Stimulated activated CD4-positive, alpha-beta T cell treated with anti-CD3 and anti-CD28 coated beads, TNF-alpha, amount 100 ng/mL, for 1 hour (primary cell): ENCODE measurements at places on chromosomes 16 and 17.
A peak's percentile ranks its signal among the peaks of the same experiment; 100 is the strongest.

DNA sequence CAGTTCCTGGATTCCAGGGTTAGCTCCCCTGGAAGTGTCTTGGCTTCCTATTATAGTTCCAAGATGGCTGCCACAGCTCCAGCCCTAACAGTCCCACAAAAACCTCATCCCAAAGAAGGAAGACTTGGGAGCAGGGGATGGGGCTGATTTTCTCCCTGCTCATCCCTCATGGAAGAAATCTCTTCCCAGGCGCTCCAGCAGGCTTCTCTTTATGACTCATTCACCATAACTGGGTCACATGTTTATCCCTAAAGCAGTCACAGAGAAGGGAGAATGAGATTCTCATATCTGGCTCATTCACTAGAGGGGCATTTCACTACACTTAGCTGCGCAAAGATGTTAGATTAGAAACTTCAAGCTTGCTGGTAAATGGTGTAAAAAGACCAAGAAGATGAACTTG, 206.5 kb upstream of the IRX3 start:
- DNase-seq = no peak

DNA sequence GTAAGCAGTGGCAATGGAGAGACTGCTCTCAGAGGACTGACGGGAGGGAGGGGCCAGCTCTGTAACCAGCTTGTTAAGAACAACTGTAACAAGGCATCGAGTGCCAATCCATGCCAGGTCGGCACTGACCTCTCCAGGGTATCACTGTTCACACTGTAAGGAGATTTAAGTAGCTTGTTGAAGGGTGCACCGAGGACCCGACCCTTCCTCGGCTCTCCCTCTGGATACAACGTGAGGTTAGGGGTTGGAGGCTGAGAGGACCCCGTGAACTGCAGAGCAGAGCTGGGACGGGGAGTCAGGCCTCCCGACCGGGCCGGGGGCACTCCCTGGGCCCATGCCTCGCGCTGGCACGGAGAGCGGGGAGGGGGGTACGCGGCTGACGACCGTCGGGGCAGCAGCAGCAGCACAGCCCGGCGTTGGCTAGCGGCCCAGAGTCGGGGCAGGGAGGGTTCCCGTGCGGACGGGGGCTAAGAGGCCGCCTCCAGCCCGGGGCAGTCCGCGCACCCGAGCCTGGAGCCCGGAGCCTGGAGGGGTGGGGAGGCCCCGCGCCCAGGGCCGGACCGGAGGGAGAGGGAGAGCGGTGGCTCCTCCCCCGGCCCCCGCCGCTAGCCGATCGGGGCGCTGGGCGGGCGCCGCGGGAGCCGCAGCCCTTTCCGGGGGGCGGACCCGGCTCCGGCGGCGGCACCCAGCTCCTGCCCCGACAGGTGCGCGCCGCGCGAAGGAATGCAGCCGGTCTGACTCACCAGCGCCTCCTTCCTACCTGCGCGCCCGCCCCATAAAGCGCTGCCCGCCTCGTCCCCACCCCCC, at the start of gene ITGB4:
Gene ITGB4, plus strand, starts transcription at position 804 of the 807 bp plus-strand sequence. CDS start 3,245 bp downstream, outside the sequence.
- peak; percentile 27 for DNase-seq

DNA sequence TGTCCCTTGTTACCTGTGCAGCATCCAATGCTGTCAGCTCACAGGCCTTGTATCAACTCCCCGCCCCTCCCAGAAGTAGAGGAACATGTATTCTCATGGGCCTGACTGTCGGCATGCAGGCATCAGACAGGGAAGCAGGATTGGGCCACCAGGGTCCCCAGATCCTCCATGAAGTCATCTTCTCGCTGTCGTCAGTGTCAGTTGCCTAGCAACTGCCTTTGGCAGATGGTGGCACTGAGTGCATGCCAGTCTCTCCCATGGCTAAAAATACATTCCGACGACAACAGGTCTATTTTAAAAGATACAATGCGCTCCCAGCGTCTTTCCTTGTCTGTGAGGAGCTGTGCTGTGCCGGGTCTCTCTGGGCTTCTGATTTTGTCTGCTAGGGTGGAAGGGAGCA, 36.8 kb upstream of the CES5A start:
- no peak for DNase-seq

- no peak for DNase-seq
Measured at GRCh38 chr16:81996664-81997509, 14.4 kb downstream of the SDR42E1 start.

DNA sequence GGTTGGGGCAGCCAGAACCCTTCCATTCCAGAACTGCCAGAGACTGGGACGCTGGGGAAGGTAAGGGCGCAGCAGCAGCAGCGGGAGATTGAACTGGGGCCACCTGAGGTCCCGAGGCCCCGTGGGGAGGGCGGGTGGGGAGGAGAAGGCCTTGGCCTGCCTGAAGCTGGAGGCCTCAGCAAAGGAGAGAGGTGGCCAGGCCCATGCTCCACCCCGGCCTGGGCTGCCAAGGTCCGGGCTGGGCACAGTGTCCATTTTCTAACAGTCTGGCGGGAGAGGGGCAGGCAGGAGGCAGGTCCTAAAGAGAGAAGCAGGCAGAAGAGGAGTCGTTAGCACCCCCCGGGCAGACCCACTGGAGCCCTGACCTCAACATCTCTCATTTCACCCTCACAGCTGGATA, 1.1 kb upstream of the GDPD3 start:
- no peak for DNase-seq

DNA sequence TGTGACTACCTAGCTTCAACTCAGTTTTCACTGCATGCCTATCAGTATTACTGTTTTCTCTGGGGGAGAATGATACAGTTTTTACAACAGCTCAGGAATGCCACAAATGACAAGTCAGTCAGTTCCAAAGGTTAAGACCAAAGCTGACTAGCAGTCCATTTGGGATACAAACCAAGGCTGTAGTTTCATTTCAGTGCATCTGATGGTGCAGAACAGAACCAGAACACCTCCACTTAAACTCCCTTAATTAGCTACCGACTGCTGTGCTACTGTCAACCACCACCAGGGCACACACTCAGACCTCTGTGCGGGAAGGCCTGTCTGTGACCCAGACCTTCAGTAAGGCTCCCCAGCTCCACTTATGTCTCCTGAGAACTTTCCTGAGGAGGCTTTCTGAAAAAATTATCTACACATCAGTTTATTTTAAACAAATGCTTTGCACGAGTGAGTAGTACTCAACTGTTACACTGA, 20.4 kb downstream of the NFE2L1 start:
- no peak for DNase-seq

- DNase-seq = no peak
Measured at GRCh38 chr17:39462631-39463375, 1.5 kb downstream of the CDK12 start.

DNA sequence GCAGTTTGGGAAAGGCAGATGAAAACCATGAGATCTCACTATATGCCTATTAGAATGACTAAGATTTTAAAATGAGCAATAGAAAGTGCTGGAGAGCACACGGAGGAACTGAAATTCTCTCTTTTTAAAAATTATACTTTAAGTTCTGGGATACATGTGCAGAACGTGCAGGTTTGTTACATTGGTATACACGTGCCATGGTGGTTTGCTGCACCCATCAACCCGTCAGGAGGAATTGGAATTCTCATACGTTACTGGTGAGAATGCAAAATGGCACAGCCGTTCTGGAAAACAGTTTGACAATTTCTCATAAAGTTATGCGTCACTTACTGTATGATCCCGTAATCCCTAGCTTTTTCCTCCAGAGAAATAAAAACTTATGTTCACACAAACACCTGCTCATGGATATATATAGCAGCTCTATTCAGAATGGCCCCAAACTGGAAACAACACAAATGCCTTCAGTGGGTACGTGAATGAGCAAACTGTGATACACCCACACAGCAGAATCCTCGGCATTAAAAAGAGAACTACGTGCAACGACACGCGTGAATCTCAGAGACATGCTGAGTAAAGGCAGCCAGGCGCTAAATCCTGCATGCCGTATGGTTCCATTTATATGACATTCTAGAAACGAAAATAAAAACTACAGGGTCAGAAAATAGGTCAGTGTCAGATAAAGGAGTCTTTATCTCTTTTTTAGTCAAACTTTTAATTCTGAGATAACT, 11.8 kb downstream of the PIK3R6 start:
- DNase-seq = no peak

DNA sequence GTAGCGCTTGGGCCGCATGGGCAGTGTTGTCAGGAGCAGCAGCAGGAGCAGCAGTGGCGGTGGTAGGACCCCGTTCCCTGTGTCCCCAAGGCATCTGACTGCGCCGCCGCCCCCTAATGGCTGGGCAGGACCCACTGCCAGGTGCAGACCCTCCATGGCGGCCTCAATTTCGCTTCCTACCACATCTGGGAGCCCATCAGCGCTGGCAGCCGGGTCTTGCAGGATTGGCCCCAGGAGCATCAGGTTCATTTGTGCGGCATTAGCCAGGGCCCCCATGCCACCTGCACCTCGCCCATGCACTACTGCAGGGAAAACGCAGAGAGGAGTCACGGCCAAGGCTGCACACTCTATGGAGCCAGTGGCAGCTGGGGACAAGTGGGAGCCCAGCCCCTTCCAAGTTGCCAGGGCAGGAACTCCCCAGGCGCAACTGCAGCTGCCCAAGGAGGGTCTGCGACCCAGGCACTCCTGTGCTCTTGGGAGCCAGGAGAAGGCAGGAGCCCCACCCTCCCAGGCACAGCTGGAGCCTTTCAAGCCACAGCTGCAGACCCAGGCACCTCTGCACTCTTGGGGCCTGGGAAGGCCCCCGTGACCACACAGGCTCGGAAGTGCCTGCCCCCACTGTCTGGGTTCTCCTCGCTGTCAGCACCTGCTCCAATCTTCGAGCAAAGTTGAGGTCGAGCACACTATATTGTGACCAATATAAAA, 594.2 kb downstream of the KCNJ18 start:
- no peak for DNase-seq

GRCh38 chr17:74085434-74085833, 118.0 kb upstream of the RPL38 start:
- no peak for DNase-seq

DNA sequence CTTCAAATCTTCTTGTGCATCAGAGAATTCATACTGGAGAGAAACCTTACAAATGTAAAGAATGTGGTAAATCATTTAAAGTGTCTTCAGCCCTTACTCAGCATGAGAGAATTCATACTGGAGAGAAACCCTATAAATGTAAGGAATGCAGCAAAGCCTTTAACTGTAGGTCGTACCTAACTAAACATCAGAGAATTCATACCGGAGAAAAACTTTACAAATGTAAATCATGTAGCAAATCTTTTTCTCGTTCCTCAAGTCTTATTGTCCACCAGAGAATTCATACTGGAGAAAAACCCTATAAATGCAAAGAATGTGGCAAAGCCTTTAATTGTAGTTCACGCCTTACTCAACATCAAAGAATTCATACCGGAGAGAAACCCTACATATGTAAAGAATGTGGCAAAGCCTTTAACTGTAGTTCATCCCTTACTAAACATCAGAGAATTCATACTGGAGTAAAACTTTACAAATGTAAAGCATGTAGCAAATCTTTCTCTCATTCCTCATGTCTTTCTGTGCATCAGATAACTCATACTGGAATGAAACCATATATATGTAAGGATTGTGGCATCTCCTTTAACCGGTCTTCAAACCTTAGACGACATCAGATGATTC, 118.5 kb upstream of the ZNF267 start:
- no peak for DNase-seq

GRCh38 chr16:47008174-47008573, 34.7 kb upstream of the DNAJA2 start:
- no peak for DNase-seq

GRCh38 chr16:48517493-48517892, 92.5 kb downstream of the N4BP1 start:
- DNase-seq = no peak

GRCh38 chr16:66872943-66873684, 7.2 kb upstream of the PDP2 start:
- DNase-seq = peak; percentile 72

DNA sequence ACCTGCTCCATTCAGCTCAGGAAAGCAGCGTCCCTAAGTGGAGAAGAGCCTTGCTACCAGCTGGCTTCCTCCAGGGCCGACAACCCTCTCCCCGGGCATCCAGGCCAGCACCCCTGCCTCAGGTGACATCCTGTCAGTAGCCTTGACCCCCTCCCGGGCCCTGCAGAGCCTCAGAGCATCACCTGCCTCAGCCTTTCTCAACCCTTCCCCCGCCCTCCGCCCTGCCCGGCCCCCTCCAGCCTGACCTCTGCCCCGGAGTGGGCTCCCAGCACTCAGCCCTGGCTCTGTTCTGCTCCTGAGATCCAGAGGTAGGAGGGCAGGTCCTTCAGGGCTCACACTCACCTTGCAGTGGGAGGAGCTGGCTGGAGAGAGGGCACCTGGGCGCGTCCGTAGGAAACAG, 73.8 kb upstream of the METRNL start:
- no peak for DNase-seq

GRCh38 chr17:75819678-75820077, 24.5 kb downstream of the UNC13D start:
- DNase-seq = no peak

DNA sequence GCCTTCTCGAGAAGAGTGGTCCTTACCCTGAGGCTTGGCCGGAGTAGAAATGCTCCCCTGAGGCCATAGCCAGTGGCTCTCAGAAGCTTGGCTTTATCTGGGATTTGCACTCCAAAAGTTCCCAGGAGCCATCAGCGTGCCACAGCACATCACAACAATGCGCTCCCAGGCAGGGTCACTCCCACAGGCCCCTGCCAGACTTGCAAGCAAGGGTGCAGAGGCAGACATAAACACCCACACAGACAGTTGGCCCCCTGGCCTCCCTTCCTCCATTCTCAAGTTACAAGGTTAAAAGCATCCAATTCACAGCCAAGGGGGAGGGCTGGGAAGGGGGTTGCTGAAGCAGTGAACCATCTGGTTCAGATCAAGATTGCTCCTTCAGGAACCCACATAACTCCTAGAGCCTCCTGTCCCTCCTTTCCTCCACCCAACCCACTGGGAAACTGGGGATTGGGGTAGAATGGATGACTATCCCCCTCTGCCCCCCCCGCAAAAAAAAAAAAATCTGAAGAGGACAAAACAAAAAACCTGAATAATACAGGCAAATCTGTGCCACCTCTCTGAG, 1.8 kb downstream of the ST3GAL2 start:
- DNase-seq = no peak

DNA sequence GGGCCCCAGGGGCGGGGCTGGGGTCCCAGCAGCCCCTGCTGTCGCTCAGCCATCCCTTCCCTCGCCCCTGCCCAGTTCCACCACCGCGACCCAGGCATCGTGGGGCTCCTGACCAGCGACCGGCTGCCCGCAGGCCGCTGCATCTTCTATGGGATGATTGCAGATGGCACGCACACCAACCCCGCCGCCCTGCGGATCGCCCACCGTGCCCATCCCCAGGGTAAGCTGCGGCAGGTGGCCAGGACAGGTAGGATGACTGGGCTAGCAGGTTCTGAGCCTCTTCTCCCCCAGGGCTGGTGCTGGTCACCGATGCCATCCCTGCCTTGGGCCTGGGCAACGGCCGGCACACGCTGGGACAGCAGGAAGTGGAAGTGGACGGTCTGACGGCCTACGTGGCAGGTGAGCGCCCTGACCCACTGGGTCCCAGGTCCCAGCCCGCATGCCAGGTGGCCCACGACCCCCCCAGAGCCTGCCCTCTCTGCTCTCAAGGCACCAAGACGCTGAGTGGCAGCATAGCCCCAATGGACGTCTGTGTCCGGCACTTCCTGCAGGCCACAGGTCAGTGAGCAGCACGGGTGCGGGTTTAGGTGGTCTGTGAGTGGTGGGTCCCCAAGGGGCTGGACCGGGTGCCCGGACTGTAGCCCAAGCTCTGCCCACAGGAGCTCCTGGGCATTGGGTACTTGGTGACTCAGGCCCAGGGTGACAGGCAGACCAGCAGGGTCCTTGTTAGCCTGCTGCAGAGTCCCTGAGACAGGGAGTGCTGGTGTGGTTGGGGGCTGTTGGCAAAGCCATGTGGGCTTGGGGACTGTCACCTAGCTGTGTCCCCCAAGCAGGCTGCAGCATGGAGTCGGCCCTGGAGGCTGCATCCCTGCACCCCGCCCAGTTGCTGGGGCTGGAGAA, 2.8 kb downstream of the CEMP1 start:
- no peak for DNase-seq
